Small intestine (tissue), 16 donors: ENCODE measurements at places on chromosomes 2 and 18.

GRCh38 chr2:181165199-181165868 is 184.9 kb downstream of the UBE2E3 start:
- H3K27me3 ChIP-seq: no peaks in the 10 kb centered on the region
- H3K4me3 ChIP-seq: no peak overlapping the region
- peak overlapping the region; percentile 72 for H3K27ac ChIP-seq
- no peak for DNase-seq

DNA sequence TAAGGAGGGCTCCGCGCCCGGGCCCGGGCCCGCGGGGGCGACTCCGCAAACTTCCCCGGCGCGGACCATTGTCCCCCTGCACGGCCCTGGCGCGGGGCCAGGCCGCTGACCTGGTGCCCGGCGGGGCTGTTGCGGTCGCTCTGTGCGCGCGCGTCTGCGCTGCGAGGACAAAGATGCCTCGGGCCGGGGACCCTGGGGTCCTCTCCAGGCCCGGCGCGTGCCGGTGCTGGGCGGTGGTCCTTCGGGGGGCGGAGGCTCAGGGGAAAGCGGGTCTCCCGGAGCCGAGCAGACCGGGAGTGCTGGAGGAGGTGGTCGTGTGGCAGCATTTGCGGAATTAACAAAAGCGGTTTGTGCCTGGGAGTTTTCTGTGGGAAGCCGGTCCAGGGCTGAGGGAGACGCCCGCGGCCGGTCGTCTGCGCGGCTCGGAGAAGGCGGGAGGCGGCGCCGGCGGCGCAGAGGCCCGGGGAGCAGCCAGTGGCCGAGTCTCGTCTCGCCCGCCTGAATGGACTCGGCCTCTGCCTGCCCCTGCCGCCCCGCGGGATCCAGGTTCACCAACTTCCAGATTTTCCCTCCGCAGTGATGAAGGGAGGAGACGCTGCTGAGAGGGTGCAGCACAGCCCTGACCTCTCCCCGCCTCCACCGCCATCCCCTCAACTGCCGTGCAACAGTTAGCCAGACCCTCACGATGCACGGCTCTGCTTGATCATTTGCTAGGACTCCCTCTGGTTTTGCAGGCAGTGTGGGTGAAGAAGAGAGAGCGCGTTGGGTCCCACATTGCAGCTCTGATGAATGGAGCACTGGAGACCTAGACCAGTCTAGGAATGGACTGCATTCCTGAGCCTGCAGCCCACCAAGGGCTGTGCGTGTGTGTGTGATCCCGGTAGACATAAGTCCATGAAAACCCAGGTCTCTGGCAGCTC is 705 bp downstream of the EFR3B start:
- peak overlapping the region; percentile 40 for H3K4me3 ChIP-seq
- no peaks in the 10 kb centered on the region for H3K36me3 ChIP-seq

GRCh38 chr2:62229082-62229605 is 33.2 kb downstream of the B3GNT2 start:
- H3K4me3 ChIP-seq: no peak overlapping the region
- no peak overlapping the region for H3K27ac ChIP-seq
- no peaks in the 10 kb centered on the region for H3K36me3 ChIP-seq
- DNase-seq: no peak
- no peaks in the 10 kb centered on the region for H3K27me3 ChIP-seq

- H3K27ac ChIP-seq: no peak overlapping the region
- H3K27me3 ChIP-seq: no peaks in the 10 kb centered on the region
- H3K36me3 ChIP-seq: no peaks in the 10 kb centered on the region
- DNase-seq: no peak
Observed at GRCh38 chr18:31420524-31420923, 27.0 kb upstream of the DSG3 start.

DNA sequence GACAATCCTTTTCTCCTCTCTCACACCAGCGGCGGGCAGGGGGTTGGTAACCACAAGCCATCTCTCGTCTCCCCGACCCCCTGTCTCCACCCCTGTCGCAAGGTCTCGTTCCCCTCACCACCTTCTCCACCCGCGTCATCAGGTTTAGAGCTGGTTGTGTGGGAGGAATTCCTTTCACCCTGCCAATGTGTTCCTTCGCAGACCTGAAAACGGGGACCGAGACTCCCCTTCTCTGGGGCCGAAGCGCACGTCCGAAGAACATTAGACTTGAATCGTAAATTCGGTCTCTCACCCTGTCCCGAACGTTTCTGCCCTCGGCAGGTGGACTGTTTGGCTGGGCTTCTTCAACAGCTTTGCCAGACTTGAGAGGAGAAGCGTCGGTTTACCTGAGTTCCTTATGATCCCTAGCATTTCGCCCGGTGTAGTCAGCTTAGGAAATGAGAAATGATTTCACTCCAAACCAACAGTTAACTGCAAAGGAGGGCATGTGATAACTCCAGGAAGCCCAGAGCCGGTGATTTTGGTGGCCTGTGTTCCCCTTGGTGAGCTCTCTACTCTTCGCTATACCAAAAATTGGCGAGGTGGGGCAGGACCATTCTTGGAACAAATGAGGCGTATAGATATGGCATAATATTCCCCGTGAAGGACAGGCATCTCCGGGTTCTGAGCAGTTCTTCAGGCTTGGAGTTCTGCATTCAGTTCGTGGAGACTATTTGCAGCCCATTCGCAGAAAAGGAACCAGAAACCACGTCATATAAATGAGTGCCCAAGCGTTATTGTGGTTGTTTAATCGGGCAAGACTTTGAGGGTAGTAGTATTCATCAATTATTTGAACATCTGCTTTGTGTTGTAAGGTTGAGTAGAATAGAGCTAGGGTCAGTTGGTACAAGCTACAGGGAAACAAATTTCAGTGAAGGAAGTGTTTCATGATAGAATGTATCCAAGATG is 694 bp downstream of the CFAP36 start:
- peak overlapping the region; percentile 72 for H3K4me3 ChIP-seq
- no peaks in the 10 kb centered on the region for H3K4me1 ChIP-seq
- peak; percentile 53 for DNase-seq
- H3K36me3 ChIP-seq: no peaks in the 10 kb centered on the region

- H3K4me1 ChIP-seq: no peaks in the 10 kb centered on the region
- DNase-seq: no peak
- no peaks in the 10 kb centered on the region for H3K36me3 ChIP-seq
- H3K27me3 ChIP-seq: no peaks in the 10 kb centered on the region
- H3K27ac ChIP-seq: no peak overlapping the region
Observed at GRCh38 chr2:45115181-45115580, 105.9 kb upstream of the SIX2 start.

GRCh38 chr2:159185401-159186130 is 100.9 kb downstream of the WDSUB1 start:
- H3K36me3 ChIP-seq: peaks cover 3% of the 10 kb centered on the region
- no peak overlapping the region for H3K27ac ChIP-seq

DNA sequence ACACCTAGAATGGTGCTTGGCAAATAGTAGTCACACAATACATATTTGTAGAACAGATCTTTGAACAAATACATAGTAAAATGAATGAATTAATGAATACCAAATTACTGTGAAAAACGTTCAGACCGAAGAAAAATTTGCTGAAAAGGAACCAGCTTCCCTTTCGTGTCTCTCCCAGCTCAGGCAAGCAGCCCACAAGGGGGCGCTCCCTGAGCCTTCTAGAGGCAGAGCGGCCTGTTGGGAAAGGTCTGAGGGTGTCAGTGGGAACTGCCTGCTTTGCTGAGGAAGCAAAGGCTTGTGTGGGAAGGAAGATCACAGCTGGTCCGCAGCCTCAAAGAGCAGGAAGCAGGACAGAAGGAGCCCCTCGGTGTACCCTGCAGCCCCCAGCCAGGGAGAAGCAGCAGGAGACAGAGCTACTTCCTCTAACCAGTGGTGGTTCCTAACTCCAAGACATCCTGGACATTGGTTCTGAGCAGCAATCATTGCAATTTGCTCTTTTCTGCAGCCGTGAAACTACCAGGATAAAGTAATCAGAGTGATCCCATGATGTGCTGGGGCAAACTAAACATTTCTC is 231.1 kb downstream of the ANKRD30B start:
- no peaks in the 10 kb centered on the region for H3K36me3 ChIP-seq
- H3K27ac ChIP-seq: no peak overlapping the region
- DNase-seq: peak; percentile 58

- no peaks in the 10 kb centered on the region for H3K36me3 ChIP-seq
- no peaks in the 10 kb centered on the region for H3K4me1 ChIP-seq
- no peak overlapping the region for H3K4me3 ChIP-seq
Observed at GRCh38 chr18:41113885-41114482, 841.0 kb upstream of the PIK3C3 start.

- peaks cover 3% of the 10 kb centered on the region for H3K27me3 ChIP-seq
- no peak for DNase-seq
- H3K4me1 ChIP-seq: no peaks in the 10 kb centered on the region
- H3K36me3 ChIP-seq: no peaks in the 10 kb centered on the region
Observed at GRCh38 chr2:117674172-117674571, 140.3 kb upstream of the DDX18 start.

DNA sequence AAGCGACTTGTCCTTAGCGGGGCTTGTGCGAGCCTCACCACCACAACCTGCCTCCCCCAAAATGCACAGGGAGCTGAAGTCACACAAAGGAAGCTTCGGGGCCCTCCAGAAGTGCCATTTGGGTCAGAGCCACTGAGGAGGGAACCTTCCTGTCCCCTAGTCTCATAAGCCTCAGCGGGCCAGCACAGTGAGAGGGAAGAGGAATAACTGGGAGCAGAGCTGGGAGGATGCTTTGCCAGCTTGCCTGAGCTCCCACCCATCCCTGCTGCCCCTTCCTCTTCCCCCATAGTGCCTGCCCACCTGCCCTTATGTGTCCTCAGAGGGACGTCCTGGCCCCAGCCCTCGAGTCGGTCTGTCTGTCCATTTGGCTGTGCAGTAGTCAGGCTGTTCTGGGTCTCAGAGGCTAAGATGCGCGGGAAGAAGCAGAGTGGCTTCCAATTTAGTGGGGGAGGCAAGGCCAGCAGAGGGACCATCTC is 51.8 kb upstream of the GPR17 start:
- no peak overlapping the region for H3K27ac ChIP-seq
- no peak overlapping the region for H3K4me3 ChIP-seq
- H3K4me1 ChIP-seq: no peaks in the 10 kb centered on the region
- no peak for DNase-seq

GRCh38 chr2:122512091-122512490 is 756.6 kb downstream of the TSN start:
- H3K36me3 ChIP-seq: no peaks in the 10 kb centered on the region
- no peak overlapping the region for H3K27ac ChIP-seq
- no peaks in the 10 kb centered on the region for H3K4me1 ChIP-seq
- no peak overlapping the region for H3K4me3 ChIP-seq
- no peaks in the 10 kb centered on the region for H3K27me3 ChIP-seq

GRCh38 chr2:96809951-96810782 is 5.9 kb upstream of the CNNM3 start:
- peaks cover 4% of the 10 kb centered on the region for H3K4me1 ChIP-seq
- no peak overlapping the region for H3K4me3 ChIP-seq
- H3K36me3 ChIP-seq: no peaks in the 10 kb centered on the region
- DNase-seq: no peak
- H3K27ac ChIP-seq: no peak overlapping the region
- no peaks in the 10 kb centered on the region for H3K27me3 ChIP-seq

DNA sequence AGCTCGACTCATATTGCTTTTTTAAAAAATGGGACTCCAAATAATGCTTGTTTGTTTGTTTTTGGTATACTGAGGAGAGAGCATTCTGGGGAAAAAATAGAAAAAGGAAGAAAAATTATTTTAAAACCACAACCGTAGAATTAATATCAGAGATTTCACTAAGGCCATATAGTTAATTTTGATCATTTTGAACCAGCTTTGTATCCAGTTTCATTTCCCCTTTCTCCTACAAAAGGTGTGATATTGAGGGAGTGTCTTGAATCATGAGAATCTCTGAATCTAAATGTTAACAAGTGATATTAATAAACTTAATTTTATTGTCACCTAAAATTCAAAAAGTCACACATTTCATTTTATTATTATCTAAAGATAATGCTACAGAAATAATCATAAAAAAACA is 198.5 kb upstream of the GALNT5 start:
- H3K4me1 ChIP-seq: no peaks in the 10 kb centered on the region
- H3K36me3 ChIP-seq: no peaks in the 10 kb centered on the region
- H3K4me3 ChIP-seq: no peak overlapping the region

DNA sequence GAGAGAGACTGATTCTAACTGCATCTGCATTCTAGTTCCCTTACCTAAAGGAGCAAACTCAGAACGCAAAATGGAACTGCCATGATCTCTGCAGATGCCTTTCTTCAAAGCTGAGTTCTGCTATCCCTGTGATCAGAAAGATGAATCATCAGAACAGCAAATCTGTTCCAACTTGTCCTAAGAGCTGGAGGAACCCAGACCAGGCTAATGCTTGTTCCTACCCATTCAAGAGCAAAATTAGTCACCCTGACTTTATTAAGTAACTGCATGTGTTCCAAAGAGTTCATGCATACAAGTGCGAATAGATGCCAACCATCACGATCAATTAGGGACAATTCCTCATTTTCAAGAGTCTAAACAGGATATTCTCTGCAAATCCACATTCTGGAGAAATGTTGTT is 46.5 kb downstream of the MBP start:
- no peaks in the 10 kb centered on the region for H3K36me3 ChIP-seq
- H3K4me1 ChIP-seq: peaks cover 2% of the 10 kb centered on the region
- H3K27ac ChIP-seq: no peak overlapping the region
- H3K4me3 ChIP-seq: no peak overlapping the region

DNA sequence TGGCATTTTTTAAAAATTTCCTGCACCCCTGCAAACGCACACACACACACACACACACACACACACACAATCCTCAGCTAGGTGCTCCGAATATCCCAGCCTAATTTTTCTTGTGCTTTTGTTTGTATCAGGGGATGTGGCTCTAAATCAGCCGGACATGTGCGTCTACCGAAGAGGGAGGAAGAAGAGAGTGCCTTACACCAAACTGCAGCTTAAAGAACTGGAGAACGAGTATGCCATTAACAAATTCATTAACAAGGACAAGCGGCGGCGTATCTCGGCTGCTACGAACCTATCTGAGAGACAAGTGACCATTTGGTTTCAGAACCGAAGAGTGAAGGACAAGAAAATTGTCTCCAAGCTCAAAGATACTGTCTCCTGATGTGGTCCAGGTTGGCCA is 1.8 kb downstream of the HOXD13 start:
- DNase-seq: no peak
- no peaks in the 10 kb centered on the region for H3K36me3 ChIP-seq
- no peak overlapping the region for H3K27ac ChIP-seq

DNA sequence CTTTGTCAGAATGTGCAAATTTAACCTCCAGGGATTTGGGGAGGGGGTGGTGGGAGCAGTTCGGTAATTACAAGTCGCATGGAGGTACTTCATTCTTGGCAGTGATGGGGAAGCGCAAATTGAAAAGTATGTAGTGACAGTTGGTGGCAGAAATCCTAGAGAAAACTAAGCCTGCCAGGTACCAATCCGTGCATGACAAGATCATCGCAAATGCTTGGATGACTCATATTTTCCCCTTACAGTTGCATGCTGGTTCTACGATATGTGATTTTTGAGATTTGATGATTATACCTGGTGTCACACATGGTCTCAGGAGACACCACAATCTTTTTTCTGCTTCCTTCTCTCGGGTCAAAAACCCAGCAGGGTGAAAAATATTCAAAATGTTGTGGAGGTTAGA is 479.7 kb upstream of the ID2 start:
- no peak overlapping the region for H3K27ac ChIP-seq
- H3K4me1 ChIP-seq: no peaks in the 10 kb centered on the region
- peaks cover 3% of the 10 kb centered on the region for H3K27me3 ChIP-seq
- H3K36me3 ChIP-seq: no peaks in the 10 kb centered on the region
